Suppressor macrophage treated with lipopolysaccharide for 1 hour (primary cell): ENCODE measurements at places on chromosomes 2 and 18.

- DNase-seq = no peak
Observed at GRCh38 chr2:238173692-238174091, 14.9 kb downstream of the ERFE start.

DNA sequence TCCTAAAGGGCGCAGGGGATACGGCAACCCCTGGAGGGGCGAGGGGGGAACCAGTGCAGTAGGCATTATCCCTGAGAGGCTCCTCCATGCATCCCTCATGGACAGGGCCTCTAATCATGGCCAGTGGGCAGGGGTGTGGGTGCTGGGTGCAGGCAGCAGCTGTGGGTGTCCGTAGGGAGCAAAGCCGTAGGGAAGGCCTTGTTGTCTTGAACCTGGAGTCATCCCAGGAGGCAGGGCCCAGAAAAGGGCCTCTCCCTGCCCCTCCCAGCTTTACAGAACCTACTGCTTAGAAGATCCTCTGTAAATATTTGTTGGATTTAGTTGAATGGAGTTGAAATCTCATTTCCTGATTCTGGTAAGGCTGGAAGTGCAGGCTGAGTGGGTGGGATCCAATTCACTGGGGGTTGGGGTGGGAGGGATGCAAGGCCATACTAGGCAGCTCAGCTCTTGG is 207.0 kb upstream of the HAAO start:
- DNase-seq = no peak

- no peak for DNase-seq
Observed at GRCh38 chr18:55121397-55122170, 162.3 kb upstream of the CCDC68 start.

GRCh38 chr2:216294305-216294704 is 78.0 kb downstream of the MARCHF4 start:
- DNase-seq = no peak

GRCh38 chr2:240109386-240109785 is 26.7 kb downstream of the COPS9 start:
- DNase-seq = no peak

DNA sequence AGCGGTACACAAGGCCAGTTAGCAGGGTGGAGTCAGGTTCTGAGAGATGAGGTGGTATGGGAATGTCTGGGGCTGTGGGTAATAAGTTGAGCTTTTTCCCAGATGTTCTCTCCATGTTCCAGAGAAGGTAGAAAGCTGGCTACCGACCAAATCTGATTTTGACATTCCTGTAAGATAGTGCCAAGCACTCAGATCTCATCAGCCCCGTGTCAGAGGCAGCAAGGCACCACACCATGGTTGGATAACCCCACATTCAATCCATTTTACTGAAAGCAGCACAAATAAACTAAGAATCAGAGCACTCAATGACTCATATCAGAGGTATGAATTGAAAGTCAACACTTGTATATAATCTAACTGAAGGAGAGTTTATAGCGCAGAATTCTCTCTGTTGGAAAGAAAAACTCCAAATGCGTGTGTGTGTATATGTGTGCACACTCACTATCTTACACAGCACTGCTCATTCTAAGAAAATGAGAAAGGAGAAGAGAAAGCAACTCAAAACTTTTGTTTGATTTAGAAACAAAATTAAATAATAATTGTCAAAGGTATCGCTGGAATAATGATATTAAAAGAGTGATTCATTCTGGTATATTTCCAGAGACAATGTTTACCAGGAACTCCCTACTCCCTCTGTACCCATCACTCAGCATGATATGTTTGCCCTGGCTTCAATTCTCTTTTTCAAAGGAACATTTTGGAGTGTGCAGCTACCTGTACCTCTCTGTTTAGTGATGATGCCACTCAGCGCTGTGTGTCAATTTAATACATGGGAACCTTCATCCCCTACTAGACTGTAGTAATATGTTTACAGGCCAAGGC is 375.1 kb upstream of the ID2 start:
- DNase-seq = no peak
